ENCODE measurements at places on chromosomes 2 and 18.
A peak's percentile ranks its signal among the peaks of the same experiment; 100 is the strongest.

GRCh38 chr18:74140582-74140981 is 7.1 kb downstream of the FBXO15 start:
- no peak for DNase-seq

DNA sequence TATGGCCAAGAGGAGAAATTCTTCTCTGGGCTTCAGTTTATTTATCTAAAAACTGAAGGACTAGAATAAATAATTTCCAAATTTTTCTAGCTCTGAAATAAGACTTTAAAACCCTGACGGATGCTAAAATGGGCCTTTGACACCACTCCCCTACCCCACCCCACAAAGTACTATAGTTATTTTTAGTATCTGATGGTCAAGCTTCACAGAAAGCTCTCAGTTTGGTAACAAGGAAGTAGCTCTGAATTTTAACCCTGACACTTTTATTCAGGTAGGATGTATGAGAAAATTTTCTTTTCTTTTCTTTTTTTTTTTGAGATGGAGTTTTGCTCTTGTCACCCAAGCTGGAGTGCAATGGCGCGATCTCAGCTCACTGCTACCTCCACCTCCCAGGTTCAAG is 2.4 kb downstream of the RBKS start:
- no peak for DNase-seq

- peak; percentile 75 for DNase-seq
These were observed 283.5 kb upstream of the TANK start for GRCh38 chr2:160876765-160877164.

DNA sequence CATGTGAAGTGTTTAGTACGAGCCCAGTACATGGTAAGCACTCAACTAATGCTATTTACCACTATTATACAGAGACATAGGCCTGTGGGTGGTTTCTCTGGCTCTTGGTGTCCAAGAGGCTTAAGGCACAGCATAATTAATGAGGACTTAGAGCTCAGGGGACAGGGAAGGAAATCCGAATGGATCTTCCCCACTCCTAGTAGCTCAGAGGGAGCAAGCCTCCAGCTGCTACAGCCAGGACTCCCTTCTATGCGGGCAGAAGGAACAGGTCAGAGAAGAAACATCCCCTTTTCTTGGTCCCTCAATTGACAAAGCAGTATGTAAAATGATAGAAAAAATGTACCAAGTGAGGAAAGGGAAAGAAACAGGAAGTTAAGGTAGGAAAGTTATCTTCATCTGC is 261.3 kb upstream of the STON1 start:
- no peak for DNase-seq

DNA sequence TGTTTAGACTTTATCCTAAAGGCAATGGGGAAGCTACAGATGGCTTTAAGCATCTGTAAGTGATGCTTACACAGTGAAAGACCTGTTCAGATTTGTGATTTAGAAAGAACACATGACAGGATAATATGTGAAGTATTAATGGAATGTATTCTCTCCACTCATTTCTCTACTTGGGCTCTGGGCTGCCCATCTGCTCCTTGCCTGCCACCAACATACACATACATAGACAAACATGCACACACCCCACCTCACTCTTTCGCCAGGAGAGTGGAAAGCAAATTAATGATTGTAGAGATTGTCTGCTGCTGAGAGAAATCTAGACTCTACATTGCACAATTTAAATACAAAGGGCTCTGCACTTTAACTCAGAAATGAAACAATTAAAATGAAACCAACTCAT is 61.0 kb upstream of the NFE2L2 start:
- peak; percentile 85 for DNase-seq

DNA sequence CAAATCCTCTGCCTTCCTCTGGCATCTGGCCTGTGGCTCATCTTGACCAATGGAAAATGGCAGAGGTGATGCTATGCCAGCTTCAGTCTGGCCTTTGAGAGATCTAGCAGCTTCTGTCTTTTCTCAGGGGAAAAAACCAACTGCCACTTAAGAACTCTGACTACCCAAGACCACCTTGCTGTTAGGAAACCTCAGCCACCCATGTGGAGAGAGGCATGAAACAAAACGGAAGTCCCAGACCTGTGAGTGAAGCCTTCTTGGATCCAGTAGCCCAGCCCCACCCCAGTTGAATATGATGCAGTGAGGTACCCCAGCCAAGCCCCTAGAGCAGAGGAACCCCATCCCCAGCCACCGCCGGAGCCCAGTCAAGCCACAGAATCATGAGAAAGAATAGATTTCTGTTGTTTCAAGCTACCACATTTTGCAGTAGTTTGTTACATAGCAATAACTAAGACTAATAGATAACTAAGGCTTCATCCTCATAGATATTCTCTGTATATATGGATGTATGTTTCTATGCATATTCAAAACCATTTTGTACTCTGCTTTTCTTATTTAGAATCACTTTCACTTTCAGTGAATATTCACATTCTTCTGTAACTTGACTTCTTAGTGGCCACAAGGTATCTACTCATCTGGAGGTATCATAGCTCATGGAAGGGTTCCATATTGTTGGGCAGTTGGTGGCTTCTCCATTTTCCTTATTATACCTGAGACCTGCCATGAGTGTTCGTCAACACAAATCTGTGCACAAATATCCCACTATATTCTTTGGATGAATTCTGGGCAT is 142.1 kb downstream of the FBXO15 start:
- no peak for DNase-seq

GRCh38 chr2:98391581-98392270 is 45.5 kb downstream of the CNGA3 start:
- DNase-seq: no peak

GRCh38 chr2:99478632-99479031 is 11.2 kb downstream of the REV1 start:
- no peak for DNase-seq

DNA sequence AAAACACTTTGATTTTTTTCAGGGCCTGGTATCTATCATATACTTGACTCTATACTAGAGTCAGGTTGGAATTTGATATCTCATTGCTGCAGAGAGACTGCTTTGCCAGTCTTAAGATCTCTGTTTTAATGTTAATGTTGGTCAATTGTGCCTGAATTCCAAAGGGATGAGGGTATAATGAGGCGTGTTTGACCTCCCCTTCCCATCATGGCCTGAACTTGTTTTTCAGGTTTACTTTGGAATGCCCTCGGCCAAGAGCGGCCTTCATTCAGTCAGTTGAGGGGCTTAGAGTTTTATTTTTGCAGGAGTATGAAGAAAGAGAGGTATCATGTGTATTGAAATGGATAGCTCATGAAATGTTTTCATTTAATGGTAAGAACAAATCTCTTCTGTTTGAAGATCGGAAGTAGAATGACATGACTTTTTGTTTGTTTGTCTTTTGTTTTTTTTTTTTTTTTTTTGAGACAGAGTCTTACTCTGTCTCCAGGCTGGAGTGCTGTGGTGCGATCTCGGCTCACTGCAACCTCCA is 119.0 kb downstream of the KIAA1328 start:
- DNase-seq: peak; percentile 39

DNA sequence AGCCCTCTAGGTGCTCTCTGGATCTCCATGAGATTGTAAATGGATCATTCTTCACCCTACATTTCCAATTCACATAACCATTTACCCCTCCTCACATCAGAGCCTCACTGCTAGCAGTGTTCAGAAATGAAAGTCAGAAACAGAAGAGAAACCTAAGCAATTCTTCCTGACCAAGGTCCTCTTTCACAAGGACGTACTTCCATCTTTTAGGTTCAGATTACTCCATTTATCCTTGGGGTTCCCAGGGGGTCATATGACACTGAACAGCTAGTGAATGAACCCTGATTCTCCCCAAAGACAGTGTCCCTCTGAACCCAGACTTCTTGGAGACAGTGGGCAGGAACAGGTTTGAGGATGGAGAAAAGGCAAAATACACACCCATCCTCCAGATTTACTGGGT is 12.9 kb upstream of the MARCO start:
- DNase-seq: no peak

DNA sequence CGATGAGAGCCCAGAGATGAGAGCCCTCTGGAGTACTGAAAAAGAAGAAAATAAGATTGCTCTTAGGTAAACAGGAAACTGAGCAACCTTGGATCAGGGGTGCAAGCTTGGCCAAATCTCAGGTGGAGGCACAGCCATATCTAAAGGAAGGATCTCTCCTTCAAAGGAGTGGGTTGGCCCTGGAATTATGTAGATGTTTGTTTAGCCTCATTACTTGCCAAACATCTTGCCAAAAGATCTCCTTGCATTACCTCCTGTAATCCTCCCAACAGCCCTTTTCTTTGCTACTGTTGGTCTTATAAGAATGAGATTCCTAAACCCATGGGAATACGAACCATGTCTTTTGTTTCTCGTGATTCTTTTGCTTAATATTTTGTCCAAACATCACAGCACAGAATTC is 332.6 kb upstream of the NCKAP5 start:
- no peak for DNase-seq
